ENCODE measurements at places on chromosomes 5 and 9. TPM values are rescaled to one million over a fixed set of nuclear protein-coding genes. Genes with fewer than 3 reads are reported as not detected.
A peak's percentile ranks its signal among the peaks of the same experiment; 100 is the strongest.

GRCh38 chr9:19922476-19923118 lies 133.8 kb upstream of the SLC24A2 start:
- no peak for DNase-seq

FGF10 gene
- total RNA-seq: 2.7 TPM

BSPRY gene
- 18.8 TPM for total RNA-seq

DNA sequence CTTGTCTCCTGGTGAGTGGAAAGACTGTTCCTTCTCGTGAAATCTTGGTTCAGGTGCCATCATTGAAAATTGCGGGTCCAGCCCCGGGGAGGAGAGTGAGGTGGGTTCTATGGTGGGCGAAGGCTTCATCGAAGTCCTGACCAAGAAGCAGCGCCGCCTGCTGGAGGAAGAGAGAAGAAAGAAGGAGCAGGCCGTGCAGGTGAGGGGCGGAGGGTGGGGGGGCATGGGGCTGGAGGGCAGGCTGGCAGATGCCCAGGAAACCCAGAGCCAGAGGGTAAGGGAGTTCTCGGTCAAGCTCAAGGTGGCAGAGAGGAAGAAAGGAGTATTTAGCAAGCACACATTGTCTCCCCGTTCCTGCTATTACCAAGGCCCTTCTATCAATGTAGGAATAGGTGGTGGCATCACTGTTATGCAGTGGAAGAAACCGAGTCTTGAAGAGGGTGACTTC lies 24.3 kb upstream of the POMT1 start:
- peak; percentile 44 for DNase-seq

- DNase-seq: no peak
Observed at GRCh38 chr9:133950629-133951111, 41.5 kb downstream of the VAV2 start.

DNA sequence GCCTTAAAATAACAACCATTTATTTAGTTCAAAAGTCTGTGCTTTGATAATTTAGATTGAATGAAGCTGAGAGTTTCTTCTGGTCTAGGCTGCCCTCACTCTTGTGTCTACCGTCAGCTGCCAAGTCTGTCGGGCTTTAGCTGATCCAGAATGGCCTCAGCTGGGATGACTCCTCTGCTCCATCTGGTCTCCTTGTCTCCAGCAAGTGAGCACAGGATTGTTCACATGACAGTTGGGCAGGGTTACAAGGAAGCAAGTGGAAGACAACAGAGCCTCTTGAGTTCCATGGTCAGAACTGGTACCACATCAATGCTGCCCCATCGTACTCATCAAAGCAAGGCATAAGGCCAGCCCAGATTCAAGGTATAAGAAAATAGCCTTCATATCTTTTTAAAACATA lies 9.0 kb downstream of the HTR1A start:
- no peak for DNase-seq

All from progenitor cell of endocrine pancreas (in vitro differentiated cells).